ENCODE measurements at places on chromosomes 5 and 9. TPM values are rescaled to one million over a fixed set of nuclear protein-coding genes. Genes with fewer than 3 reads are reported as not detected.
A peak's percentile ranks its signal among the peaks of the same experiment; 100 is the strongest.

DNA sequence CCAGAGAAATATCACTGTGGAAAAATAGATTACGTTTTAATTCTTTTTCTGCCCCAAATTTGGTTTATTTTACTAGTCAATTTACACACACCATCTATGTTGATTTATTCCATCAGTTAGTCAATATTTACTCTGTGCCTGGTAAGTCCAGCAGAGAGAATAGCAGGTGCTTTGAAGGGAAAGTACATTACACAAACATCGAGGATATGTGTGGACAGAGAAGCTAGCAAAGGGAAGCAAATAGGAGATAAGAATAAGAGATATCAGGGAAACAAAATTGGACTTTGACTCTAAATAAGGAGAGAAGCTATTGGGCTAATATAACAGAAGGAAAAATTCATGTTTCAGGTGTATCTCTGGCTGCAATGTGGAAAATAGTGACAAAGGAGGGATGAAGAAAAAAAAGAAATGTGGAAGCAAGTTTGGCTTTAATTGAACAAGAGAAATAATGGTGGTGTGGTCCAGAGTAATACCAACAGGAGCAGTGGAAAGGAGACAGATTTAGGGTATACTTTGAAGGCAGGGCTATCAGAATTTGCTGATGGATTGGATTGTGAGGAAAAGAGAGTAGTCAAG, 587.7 kb upstream of the CDH6 start:
- no peak for DNase-seq

GRCh38 chr5:150879358-150879757, 25.4 kb downstream of the ZNF300 start:
- DNase-seq = no peak

Gene DAB2IP
- 0.05 TPM for total RNA-seq

Gene PDLIM7
- 49.2 TPM for total RNA-seq

GRCh38 chr9:101586651-101587050, 8.1 kb downstream of the PPP3R2 start:
- peak; percentile 37 for DNase-seq

DNA sequence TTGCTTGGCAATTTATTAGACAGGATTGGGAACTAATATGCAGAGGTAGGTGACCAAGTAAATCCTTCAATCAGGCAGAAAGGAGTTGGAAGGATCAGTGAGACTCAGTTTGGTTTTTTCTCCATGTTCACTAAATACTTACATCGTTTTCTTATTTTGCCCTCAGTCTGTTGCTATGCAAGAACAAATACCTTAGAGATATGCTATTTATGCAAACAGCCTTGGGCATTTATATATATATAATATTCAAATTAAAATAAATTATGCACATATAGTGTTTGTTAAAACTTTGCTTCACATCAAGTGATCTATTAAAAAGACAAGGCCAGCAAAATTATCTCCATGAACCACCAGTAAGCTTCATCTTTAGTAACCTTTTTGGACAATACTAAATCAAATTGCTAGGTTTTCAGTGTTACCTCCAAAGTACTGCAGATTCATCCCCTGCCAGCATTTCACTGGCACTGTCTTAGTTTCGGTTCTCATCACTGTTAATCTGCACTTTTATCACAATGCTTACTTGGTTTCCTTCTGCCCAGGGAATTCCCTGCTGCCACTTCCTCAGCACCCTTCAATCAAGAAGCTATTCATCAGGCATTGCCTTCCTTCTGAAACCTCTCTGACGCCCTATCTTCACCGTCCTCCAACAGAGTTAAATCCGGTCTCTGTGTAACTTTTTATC, 26.0 kb upstream of the LIFR start:
- DNase-seq = no peak

Gene PPIC
- total RNA-seq = not detected

All from activated T-helper 1 cell treated with anti-CD3 and anti-CD28 coated beads, Interleukin-12 subunit alpha, Interleukin-12 subunit beta, Interleukin-2, Interleukin-4 antibody, amounts not matched to agents 30 ng/mL and 10 ng/mL and 1 ng/mL, durations not matched to agents 14 hours and 24 hours and 36 hours (primary cell).